ENCODE measurements at places on chromosomes 4 and X. TPM values are rescaled to one million over a fixed set of nuclear protein-coding genes. Genes with fewer than 3 reads are reported as not detected.

GRCh38 chrX:149910178-149910695 is 19.1 kb upstream of the HSFX4 start:
- H3K36me3 ChIP-seq: no peaks in the 10 kb centered on the region
- H3K4me1 ChIP-seq: no peaks in the 10 kb centered on the region
- DNase-seq: no peak
- peaks cover under 1% of the 10 kb centered on the region for H3K27me3 ChIP-seq
- no peak overlapping the region for H3K27ac ChIP-seq

Gene DNAAF6
- not detected for polyA plus RNA-seq

DNA sequence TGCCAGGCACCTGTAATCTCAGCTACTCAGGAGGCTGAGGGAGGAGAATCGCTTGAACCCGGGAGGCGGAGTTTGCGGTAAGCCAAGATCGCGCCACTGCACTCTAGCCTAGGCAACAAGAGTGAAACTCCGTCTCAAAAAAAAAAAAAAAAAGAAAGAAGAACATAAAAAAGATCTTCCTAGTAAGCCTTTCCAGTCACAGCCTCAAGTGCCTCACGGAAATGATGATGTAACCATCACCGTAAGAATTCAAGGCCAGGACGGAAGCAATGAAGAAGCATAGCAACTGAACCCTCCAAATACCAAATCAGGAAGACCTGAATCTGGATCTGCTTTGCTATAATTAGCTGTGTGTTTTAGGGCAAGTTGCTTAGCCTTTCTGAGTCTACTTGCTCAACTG is 28.8 kb downstream of the RBM47 start:
- no peaks in the 10 kb centered on the region for H3K36me3 ChIP-seq
- no peaks in the 10 kb centered on the region for H3K4me1 ChIP-seq
- no peaks in the 10 kb centered on the region for H3K27me3 ChIP-seq
- H3K27ac ChIP-seq: no peak overlapping the region

Gene VCX3A
- not detected for polyA plus RNA-seq

GRCh38 chr4:75235359-75235951 is 278.7 kb downstream of the RCHY1 start:
- no peak for DNase-seq
- H3K27ac ChIP-seq: no peak overlapping the region
- H3K4me1 ChIP-seq: no peaks in the 10 kb centered on the region
- H3K4me3 ChIP-seq: no peak overlapping the region
- H3K27me3 ChIP-seq: no peaks in the 10 kb centered on the region
- H3K36me3 ChIP-seq: no peaks in the 10 kb centered on the region

- no peak for DNase-seq
- H3K36me3 ChIP-seq: no peaks in the 10 kb centered on the region
- H3K27me3 ChIP-seq: no peaks in the 10 kb centered on the region
- no peaks in the 10 kb centered on the region for H3K4me1 ChIP-seq
Observed at GRCh38 chr4:52157641-52158316, 106.7 kb downstream of the SPATA18 start.

Gene CDX4
- not detected for polyA plus RNA-seq

- H3K4me3 ChIP-seq: no peak overlapping the region
- no peaks in the 10 kb centered on the region for H3K27me3 ChIP-seq
- no peak for DNase-seq
- no peaks in the 10 kb centered on the region for H3K36me3 ChIP-seq
- H3K4me1 ChIP-seq: no peaks in the 10 kb centered on the region
- no peak overlapping the region for H3K27ac ChIP-seq
Observed at GRCh38 chr4:24234288-24234848, 344.5 kb upstream of the PPARGC1A start.

- no peak for DNase-seq
- H3K4me1 ChIP-seq: no peaks in the 10 kb centered on the region
- no peaks in the 10 kb centered on the region for H3K27me3 ChIP-seq
Observed at GRCh38 chrX:109857584-109858228, 124.6 kb upstream of the ACSL4 start.

Gene DCHS2
- 0.04 TPM for polyA plus RNA-seq

DNA sequence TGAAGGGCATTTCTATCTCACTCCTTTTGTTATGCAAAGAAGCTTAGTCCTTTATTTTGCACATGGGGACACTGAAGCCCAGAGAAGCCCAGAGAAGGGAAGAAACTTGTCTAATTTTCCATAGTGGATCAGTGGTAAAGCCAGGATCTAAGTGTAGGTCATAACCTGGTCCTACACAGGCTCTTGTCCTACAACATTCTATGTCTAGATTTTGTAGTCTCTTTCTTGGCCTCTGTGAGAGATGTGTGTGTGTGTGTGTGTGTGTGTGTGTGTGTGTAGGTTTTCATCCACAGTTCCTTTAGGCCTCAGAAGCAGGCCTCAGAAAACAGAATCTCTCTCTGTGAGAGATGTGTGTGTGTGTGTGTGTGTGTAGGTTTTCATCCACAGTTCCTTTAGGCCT is 38.3 kb downstream of the VSIG4 start:
- H3K36me3 ChIP-seq: no peaks in the 10 kb centered on the region
- no peak overlapping the region for H3K27ac ChIP-seq
- H3K4me3 ChIP-seq: no peak overlapping the region
- H3K27me3 ChIP-seq: peaks cover 6% of the 10 kb centered on the region
- no peak for DNase-seq
- no peaks in the 10 kb centered on the region for H3K4me1 ChIP-seq

Gene VCX2
- not detected for polyA plus RNA-seq

DNA sequence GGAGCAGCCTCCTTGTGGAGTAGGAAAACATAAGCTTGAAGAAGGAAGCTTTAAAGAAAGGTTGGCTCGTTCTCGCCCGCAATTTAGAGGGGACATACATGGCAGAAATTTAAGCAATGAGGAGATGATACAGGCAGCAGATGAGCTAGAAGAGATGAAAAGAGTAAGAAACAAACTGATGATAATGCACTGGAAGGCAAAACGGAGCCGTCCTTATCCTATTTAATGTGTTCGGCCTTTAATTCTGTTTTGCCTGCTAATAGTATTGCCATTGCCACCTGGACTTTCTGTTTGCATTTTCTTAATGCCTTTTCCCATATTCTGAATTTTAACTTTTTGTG is 1.4 kb downstream of the TCEAL1 start:
- DNase-seq: no peak
- H3K36me3 ChIP-seq: no peaks in the 10 kb centered on the region
- H3K27me3 ChIP-seq: no peaks in the 10 kb centered on the region
- no peak overlapping the region for H3K27ac ChIP-seq
- H3K4me1 ChIP-seq: peaks cover 4% of the 10 kb centered on the region

GRCh38 chr4:94639298-94639697 is 118.5 kb upstream of the BMPR1B start:
- DNase-seq: no peak
- H3K27me3 ChIP-seq: no peaks in the 10 kb centered on the region
- H3K36me3 ChIP-seq: no peaks in the 10 kb centered on the region
- H3K4me3 ChIP-seq: no peak overlapping the region
- H3K4me1 ChIP-seq: no peaks in the 10 kb centered on the region

DNA sequence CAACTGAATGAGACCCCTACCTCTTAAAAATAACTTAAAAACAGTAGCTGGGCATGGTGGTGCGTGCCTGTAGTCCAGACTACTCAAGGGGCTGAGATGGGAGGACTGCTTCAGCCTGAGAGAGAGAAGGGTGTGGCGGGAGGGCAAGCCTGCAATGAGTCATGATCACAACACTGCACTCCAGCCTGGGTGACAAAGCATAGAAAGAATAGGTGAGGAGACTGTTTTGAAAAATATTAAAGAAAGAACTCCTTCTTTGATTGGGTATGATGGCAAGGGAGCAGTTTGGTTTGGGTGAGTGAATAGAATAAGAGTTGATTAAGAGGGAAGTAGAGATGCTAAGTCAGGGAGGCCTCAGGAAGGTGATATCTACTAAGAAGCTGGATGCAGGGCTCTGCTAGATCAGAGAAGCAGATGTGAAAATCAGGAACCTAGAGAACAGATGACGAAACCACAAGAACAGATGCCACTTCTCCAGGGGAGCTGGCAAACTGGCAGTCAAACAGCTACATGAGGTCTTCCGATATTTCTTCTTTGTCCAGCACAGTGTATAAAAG is 318.6 kb downstream of the OPHN1 start:
- no peak for DNase-seq
- H3K4me1 ChIP-seq: no peaks in the 10 kb centered on the region
- no peaks in the 10 kb centered on the region for H3K27me3 ChIP-seq
- H3K36me3 ChIP-seq: no peaks in the 10 kb centered on the region
- no peak overlapping the region for H3K27ac ChIP-seq

GRCh38 chr4:116870686-116871085 is 214.7 kb downstream of the TRAM1L1 start:
- no peak for DNase-seq
- H3K36me3 ChIP-seq: no peaks in the 10 kb centered on the region

DNA sequence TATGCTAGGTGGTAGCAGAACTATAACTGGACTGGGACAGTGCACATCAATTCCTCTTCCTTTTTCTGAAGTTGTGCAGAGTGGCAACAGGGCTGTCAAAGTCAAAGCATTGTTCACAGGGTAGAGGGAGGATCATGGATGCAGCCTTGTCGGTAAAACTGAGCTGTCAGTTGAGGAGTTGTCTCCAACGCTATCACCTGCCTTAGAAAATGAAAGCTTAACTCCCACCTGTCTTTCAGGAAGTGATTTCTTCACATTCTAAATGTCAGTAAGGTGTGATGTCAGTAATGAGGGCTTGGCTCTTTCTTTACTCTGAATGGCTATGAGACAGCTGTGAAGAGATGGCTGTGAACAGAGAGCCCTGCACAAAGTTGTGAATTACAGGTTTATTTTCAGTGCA is 66.4 kb upstream of the BANK1 start:
- no peak overlapping the region for H3K27ac ChIP-seq
- H3K27me3 ChIP-seq: no peaks in the 10 kb centered on the region
- H3K4me3 ChIP-seq: no peak overlapping the region
- DNase-seq: no peak
- H3K36me3 ChIP-seq: no peaks in the 10 kb centered on the region
- no peaks in the 10 kb centered on the region for H3K4me1 ChIP-seq

Gene BEND4
- polyA plus RNA-seq: not detected

Gene ZNF185
- polyA plus RNA-seq: 2.2 TPM

GRCh38 chrX:44775726-44776125 is 68.1 kb upstream of the DUSP21 start:
- no peak overlapping the region for H3K27ac ChIP-seq
- no peaks in the 10 kb centered on the region for H3K36me3 ChIP-seq
- H3K27me3 ChIP-seq: no peaks in the 10 kb centered on the region
- no peak for DNase-seq
- H3K4me1 ChIP-seq: no peaks in the 10 kb centered on the region
- no peak overlapping the region for H3K4me3 ChIP-seq

GRCh38 chr4:77669946-77670590 is 64.4 kb downstream of the CXCL13 start:
- no peaks in the 10 kb centered on the region for H3K27me3 ChIP-seq
- H3K27ac ChIP-seq: peak overlapping the region; percentile 48
- peaks cover 3% of the 10 kb centered on the region for H3K4me1 ChIP-seq

All from pancreas (tissue), 10 donors.